ENCODE measurements at places on chromosomes 3 and 15. TPM values are rescaled to one million over a fixed set of nuclear protein-coding genes. Genes with fewer than 3 reads are reported as not detected.

DNA sequence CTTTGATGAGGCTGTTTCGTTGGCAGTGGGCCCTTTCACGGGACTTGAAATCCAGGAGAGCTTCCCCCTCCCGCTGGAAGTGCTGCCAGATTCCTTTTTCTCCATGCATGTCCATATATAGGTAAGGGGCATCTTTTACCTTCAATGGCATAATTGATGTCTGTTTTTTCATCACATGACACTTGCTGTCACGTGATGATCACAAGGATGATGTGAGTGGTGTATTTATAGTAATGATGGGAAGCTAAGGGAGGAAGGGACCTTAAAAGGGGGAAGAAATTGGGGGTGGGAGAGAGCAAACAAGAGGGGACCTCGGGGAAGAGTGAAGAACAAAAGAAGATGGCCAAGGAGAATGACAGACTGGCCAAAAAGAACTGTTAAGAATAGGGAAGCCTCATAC, 11.3 kb upstream of the SUSD5 start:
- DNase-seq = no peak

Gene GMNC
- total RNA-seq = not detected

GRCh38 chr15:70140543-70141375, 43.0 kb upstream of the TLE3 start:
- peak; percentile 69 for DNase-seq

Gene ARHGEF26
- 3.3 TPM for total RNA-seq

Gene ONECUT1
- total RNA-seq = not detected

DNA sequence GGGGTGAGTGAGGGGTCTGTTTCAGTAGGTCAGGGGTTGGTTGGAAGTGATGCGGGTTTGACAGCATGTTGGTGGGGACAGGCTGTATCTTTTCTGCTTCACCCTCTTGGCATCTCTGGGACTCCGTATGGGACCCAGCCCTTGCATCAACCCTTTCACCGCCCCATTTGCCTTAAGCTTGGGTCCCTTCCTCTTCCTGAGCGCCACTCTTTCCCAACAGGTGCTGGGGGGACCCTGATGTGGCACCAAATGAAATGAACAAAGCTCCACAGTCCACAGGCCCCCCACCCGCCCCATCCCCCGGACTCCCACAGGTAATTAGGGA, 1.1 kb downstream of the EIF4G1 start:
- no peak for DNase-seq

DNA sequence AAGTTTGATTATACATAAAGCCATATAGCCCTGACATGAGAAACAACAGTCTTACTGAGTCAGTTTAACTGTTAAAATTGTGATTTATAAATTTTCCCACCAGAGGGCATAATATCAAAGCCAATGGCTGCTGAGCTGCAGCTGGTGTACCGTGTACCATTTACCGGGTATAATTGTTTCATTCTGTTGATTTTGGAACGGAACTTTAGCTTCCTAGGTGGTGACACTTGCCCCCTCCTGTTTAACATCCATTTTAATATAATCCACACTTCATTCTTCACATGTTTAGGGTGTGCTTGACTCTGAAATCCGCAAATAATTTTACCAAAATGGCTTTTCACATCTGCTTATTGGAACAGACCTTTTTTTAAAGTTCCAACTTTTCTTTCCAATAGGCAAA, 72.8 kb downstream of the SLC9A9 start:
- DNase-seq = peak; percentile 33

DNA sequence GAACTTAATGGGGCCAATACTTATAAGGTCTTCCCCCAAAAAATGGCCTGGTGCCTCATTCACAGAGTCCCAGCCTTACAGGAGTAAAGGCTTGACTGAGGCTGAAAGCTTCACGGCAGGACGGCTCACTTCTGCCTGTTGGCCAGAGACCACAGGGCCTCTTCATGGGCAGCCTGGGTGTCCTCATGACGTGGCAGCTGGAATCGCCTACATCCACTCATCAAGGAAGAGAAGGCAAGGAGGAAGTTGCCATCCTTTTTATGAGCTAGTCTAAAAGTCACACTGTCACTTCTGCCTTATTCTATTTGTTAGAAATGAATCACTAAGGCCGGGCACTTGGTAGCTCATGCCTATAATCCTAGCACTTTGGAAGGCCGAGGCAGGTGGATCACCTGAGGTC, 89.3 kb upstream of the DGKG start:
- no peak for DNase-seq

- DNase-seq = no peak
These were observed 110.2 kb downstream of the ATP1B3 start for GRCh38 chr3:141986548-141987107.

- no peak for DNase-seq
These were observed 284.2 kb downstream of the ROBO2 start for GRCh38 chr3:77324105-77324504.

DNA sequence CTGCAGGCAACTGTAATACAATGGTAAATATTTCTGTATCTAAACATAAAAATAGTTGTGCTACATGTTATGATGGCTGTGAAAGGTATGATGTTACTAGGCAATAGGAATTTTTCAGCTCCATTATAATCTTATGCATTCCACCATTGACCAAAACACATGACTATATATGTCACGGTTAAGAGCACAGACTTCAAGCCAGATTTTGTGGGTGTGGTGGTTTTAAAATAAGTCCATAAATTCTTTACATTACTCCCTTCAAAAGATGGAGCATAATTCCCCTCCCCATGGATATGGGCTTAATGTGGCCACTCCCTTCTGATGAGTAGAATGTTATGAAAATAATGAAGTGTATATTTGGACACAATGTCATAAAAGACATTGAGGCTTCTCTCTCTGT, 88.4 kb upstream of the TBC1D5 start:
- no peak for DNase-seq

Gene OCA2
- not detected for total RNA-seq

Gene GOLGA8Q
- not detected for total RNA-seq

GRCh38 chr15:69668963-69669362, 216.3 kb downstream of the RPLP1 start:
- DNase-seq = peak; percentile 36

DNA sequence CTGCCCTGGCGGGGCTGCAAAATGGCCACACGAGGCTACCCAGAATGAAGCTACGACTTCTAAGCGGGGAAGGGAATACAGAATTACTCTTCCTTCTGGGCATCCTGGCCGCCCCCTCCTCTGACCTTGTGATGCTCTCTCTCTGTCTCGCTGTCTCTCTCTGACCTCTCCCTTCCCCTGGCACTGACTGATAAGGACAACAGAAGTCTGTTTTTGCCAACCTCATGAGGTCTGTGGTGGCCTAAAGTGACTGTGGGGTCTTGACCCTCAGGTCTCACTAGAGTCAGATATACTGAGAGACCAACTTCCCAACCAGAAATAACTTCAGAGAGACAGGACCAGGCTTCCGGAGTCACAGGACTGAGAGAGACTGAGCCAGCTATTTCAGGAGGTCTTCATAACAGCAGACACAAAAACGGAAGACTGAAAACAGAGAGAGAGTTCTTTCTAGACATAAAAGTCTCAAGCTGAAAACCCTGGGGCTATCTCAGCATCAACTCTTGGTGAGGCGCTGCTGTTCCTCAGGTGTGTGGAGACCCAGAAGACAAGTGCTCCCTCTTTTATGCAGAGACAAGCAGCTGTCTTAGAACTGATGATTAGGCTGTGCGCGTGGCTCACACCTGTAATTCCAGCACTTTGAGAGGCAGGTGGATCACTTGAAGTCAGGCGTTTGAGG, 38.2 kb upstream of the CFAP161 start:
- DNase-seq = no peak

DNA sequence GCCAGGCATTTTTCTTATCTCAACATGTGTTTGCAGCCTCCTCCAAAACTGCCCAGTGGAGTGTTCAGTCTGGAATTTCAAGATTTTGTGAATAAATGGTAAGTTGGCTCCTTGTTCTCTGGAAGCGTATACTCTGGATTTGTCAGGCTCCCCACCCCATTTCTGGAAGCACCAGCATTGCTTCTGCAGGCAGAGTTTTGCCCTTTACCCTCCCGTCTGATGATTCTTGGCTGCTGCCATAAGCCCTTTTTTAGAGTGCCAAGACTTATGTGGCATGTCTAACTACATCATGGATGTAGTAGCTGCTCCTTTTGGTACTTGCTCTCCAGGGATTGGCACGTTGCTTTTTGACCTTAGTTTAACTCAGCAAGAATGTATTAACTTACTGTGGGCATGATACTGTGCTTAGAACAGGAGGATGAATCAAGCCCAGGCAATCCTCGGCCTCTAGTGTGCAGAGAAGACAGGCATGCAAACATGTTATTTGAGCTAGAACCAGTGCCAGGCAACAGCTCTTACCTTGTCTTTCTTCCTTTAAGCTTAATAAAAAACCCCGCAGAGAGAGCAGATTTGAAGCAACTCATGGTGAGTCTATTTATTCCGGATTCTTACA, 8.3 kb downstream of the SNAPC5 start:
- DNase-seq = no peak

GRCh38 chr3:5304789-5305683, 117.5 kb downstream of the EDEM1 start:
- DNase-seq = peak; percentile 54

All from RPMI7951 (cell line).